ENCODE measurements at places on chromosomes 2 and 18.

GRCh38 chr2:203763938-203764664 lies 57.7 kb downstream of the CD28 start:
- no peak for DNase-seq

DNA sequence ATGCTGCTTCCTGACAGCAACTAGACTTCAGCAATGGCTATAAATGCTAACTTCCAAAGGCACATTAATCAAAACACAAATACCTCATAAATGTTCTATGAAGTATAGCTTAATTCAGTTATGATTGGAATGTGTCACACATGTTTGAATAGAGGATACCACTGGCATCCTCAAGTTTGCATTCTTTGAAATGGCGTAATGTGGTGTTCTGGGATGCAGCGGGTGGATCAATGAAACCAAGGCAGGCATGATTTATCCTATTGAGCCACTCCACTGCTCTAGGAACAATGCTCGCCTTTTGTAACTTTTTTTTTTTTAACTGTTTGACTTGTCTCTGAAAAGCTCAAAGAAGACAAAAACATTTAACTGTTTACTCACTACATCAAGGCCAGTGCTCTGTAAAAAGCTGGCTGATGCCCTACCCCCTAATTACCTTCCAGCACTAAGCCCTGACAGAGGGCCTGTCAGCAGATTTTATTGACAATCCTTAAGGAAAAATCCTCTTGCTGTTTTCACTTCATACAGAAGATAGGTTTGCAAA lies 278.8 kb upstream of the SESTD1 start:
- DNase-seq: peak; percentile 57

GRCh38 chr18:43271593-43272432 lies 5.5 kb downstream of the SYT4 start:
- DNase-seq: peak; percentile 38

GRCh38 chr2:169709331-169709730 lies 15.1 kb downstream of the PHOSPHO2 start:
- DNase-seq: no peak

GRCh38 chr2:190404487-190404886 lies 3.7 kb upstream of the MFSD6 start:
- DNase-seq: no peak

- DNase-seq: no peak
Observed at GRCh38 chr18:3332376-3332775, 70.4 kb downstream of the MYL12B start.

- no peak for DNase-seq
Observed at GRCh38 chr2:86000938-86001312, 104.8 kb downstream of the POLR1A start.

GRCh38 chr2:240972636-240973521 lies 25.5 kb upstream of the SNED1 start:
- DNase-seq: no peak

DNA sequence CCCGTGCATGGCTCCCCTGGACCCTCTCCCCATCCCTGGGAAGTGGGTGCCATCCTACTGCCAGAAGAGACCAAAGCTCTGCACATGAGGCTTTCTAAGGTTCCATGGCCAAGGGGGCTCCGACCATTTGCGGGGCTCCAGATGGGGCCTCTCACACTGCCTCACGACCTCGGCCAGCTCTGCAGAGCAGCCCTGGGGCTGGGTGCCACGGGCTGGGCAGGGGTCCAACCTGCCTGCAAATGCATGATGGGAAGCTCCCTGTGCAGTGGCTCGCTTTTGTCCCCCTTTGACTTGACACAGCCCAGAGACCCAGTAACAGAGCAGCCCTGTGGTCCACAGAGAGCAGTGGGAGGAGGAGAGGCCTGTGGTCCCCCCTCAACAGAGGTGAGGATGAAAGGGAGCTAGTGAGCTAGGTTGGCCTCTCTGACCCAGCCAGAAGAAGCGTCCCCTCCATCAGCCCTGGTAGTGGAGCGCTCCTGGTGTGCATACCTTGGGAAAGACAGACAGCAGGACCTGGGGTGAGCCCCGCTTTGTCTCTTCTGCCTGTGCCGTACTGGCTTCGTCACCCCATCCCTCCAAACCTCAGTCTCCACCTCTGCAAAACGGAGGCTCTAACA lies 174.1 kb downstream of the DDX1 start:
- DNase-seq: no peak

- DNase-seq: no peak
Observed at GRCh38 chr18:35424356-35424755, 47.2 kb upstream of the ZNF396 start.

- DNase-seq: no peak
Observed at GRCh38 chr18:39730606-39731005, 2165.0 kb upstream of the CELF4 start.

- DNase-seq: no peak
Observed at GRCh38 chr2:205500065-205500464, 182.2 kb upstream of the NRP2 start.

DNA sequence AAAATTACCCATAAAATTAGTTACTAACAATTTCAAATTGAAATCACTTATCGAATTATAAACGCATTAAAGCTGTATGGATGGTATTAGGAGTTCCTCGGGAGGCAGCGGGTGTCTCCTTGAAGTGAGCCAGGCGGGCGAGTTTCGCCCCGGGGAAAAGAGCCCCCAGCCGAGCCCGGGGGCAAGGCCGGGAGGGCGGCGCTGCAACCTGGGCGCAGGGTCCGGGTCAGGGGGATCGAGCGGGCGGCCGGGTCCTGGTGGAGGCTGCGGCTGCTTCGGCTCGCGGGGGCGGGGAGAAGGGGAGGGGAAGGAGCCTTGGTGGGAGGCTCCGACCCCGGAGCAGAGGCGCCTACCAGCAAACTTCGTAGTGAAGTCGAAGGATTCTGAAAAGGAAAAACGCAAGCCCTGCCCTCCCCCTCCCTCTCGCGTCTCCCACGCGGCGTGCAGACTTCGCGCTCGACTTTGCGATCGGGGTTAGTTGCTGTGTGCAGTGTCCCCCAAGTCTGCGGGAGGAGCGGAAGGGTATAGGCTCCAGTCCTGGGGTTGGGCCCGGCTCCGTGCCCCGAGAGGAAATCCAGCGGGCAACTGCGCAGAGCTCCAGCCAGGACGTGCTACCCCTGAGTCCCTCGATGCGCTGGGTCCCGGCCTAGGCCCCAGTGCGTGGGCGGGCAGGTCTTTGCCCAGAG lies 140.8 kb downstream of the MEIS1 start:
- DNase-seq: no peak

DNA sequence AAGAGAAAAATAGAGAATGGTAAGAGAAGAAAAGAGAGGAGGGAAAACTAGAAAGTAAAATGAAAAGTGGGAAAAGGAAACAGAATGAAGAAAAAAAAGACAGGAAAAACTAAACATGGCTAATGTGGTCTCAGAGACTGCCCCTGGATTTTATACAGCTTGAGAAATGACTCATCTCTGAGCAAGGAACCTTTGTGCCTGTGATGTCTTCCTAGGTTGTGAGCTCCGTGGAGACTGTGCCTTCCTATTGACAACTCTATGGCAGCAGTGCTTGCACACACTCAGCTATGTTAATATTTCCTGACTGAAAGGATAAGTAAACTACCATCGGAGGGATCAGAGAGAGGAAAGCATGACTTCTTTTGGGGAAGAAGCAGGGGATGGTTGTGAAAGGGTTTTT lies 203.8 kb downstream of the RDH14 start:
- peak; percentile 58 for DNase-seq

- peak; percentile 97 for DNase-seq
Observed at GRCh38 chr2:217695033-217695520, 307.7 kb downstream of the TNS1 start.

DNA sequence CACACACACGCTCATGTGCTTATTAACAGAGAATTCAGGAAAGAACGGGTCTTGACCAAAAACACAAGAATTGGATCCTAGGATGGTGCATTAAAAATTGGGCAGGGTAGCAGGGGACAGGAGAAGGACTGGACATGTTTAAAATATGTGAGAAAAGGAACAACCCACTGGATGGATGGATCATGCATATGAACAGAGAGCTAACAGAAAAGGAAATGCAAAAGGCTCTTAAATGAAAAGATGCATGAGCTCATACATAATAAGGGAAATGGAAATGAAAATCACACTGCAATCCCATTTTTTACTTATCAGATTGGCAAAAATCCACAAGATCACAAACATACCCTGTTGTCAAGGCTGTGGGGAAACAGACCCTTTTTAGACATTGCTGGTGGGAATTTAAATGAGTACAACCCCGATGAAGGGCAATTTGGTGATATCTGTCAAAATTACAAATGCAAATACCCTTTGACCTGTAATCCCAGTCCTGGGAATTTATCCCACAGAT lies 440.6 kb upstream of the SLC14A2 start:
- DNase-seq: no peak

DNA sequence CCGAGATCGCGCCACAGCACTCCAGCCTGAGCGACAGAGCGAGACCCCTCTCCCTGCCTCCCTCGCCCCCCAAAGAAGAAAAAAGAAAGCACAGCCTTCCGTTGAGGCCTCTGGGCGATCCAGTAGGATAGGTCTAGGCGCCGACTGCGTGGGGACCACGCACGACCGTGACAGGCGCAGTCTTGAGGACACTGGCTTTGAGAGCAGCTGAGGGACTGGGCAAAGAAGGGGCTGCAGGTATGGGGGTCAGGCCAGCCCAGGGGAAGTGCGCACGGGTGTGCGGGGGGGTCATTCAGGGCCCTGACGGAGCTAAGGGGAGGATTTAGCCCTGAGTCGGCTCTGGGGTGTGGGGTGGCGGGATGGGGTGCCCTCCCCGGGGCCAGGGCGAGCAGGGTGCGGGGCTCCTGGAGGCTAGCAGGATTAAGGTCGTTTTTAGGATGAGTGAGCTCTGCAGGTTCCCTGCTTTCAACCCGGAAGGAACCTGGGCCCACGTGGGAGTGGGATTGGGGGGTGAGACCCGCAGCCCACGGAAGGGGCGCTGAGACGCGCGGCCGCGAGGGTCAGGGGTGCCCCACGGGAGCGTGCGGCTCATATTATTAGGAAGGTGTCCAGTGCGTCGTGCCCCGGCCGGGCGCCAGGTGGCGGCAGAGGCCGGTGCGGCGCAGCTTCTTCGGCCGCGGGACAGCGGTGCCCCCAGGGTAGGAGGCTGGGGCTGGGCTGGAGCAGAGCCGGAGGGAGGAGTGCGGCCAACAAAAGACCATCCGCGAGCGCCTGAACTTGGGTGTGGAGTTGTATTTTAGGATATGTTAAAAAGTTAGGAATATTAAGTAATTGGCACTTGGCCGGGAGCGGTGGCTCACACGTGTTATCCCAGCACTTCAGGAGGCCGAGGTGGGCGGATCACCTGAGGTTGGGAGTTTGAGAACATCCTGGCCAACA lies 20.5 kb upstream of the ZNF236 start:
- DNase-seq: peak; percentile 46

DNA sequence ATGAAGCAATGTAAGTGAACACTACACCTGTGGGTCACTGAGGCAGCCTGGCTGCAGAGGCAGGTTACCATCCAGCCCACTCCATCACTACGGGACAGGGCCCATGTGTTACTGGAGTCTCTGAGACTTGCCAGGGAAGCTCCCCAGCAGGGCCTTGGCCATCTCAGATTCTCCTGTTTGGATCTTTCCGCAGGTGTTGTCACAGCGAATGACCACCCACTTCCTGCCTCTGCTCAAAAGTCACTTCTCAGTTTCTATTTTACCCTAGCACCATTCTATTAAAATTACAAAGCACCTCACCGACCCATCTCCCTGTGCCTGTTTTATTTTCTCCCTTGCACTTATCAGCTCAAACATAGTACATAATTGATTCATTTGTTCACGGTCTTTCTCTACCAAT lies 34.5 kb upstream of the L3MBTL4 start:
- DNase-seq: no peak

GRCh38 chr2:222203041-222203440 lies 95.8 kb downstream of the PAX3 start:
- no peak for DNase-seq

DNA sequence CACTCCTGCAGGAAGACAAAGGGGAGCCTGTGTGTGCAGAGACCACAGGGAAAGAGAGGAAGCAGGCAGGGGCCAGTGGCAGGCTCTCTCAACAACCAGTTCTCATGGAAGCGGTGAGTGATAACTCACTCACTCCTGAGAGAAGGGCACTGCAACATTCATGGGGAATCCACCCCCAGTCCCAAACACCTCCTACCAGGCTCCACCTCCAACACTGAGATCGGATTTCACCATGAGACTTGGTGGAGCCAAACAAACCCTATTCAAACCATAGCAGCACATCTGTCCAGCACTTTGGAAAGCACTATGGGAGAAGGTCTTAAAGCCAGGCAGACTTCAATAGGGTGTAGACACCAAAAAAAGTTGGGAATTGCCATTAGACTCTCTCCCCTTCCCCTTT lies 345.7 kb upstream of the SPRED2 start:
- DNase-seq: peak; percentile 5

DNA sequence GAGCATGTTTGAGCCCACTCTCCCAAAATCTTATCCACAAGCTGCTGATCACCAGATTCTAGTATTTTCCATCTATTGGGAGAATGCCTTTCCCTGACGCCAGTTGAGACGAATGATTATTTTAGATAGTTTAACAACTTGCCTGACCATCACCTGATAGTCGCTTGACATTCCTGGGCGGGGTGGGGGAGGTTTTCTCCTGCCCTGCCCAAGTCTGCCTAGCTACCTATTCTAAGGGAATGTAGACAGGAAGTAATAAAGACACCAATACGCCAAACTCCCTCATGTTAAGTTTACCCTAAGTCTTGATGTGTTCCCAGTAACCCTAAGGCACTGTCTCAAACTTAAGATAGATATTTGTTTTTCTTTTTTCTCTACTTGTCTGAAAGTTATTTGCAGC lies 4.6 kb upstream of the ACAA2 start:
- no peak for DNase-seq

DNA sequence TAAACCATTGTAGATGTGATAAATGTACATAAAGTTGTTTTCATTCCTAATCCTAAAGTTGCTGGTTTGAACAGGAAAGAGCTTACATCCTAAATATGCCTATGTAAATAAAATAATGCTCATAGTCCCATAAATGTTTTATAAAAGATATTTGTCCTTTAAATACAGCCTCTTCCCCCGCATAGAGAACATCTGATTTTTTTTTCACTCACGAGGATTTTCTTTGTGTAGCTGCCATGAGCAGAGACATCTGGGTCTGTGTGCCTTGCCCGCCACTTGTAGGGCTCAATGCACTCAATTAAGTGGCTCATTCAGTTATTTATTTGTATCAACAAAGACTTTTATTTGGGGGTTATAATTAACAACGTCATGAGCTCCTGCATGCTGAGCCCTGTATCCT lies 72.8 kb downstream of the SOWAHC start:
- DNase-seq: peak; percentile 13

GRCh38 chr2:70981866-70982810 lies 3.7 kb downstream of the ANKRD53 start:
- DNase-seq: no peak

Measured in fibroblast of skin of back (primary cell).